Cerebellar cortex (tissue), 1 donor: ENCODE measurements at places on chromosomes 1 and 21.

DNA sequence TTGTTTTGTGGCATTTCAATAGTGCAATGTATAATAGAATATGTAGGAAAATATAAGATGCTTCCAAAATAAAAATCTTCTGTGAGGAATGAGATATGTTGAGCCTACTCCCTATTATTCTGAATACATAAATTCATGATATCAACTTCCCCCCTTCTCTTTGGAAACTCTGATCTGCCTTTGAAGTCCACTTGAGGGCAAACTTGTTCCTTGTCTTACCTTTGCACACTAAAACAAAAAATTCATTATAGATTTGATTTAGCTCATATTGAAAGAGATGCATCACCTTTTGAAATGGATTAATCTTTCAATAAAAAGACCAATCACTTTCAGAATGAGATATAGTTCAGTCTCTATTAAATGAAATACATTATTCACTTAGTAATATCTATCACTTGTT is 580.7 kb upstream of the ADGRL4 start:
- DNase-seq, result no peak

DNA sequence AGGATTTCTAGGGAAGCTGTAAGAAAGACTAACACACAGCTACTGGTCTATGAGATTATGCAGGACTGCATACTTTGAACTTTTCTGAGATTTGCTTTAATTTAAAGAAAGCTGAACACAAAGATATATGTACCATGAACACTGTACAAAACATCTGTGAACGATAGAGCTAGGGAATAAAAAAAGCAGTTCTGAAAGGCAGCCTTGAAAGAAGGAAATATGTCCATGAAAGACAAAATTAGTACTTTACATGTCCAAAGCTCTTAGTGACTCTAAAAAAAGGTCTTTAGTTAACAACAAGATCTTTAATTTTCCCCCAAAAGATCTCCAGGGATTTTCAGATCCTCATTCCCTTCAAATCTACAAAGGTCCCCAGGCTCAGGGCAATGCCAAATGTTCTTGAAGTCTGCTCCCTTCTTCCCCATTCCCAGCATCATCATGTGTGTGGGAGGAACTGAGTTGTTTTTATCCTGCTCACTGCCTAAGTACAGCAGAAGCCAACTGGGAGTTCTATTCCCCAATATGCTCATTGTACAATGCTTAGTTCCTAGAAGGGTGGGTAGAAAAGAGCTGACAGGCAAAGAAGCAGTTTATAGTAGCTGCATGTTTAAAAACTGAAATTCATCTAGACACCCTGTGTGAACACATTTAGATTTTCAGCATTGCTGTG is 60.1 kb upstream of the PTCH2 start:
- no peak for DNase-seq

DNA sequence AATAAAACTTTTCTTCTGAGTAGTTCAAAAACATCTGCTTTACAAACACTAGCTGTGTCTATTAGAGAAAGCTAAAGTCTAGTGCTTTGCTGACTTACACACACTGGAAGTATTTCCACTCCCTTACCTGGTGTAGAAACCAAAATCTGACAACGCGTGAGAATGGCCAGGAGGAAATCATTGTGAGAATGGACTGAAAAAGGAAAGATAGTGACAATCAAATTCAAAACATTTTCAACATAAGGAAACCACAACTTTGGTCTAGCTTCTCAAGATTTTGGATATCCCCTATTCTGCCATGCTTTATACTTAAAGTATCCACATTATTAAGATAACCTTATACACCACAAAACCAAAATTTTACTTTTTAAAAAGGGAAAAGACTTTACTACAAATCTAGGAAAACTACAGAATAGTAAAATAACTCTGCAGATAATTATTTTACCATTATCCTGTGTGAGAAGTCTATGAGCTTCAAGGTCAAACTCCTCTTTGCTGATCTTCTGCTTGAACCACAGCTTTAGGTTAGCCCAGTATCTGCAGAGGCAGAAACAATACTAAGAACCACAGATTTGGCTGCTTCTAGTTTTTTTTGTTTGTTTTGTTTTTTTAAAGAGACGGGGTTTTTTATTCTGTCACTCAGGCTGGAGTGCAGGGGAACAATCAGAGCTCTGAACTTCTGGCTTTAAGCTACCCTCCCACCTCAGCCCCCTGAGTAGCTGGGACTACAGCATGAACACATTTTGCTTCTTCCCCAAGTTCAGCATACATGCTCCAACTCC is 6.6 kb downstream of the TADA1 start:
- no peak for DNase-seq

- no peak for DNase-seq
Observed at GRCh38 chr1:2268285-2269056, 40.4 kb downstream of the SKI start.
